Common myeloid progenitor, CD34-positive (primary cell): ENCODE measurements at places on chromosomes 1 and 21.

GRCh38 chr21:44378646-44379514 is 25.5 kb downstream of the TRPM2 start:
- no peak for DNase-seq

- no peak for DNase-seq
These were observed 22.1 kb upstream of the SPATC1L start for GRCh38 chr21:46206163-46207005.

- DNase-seq: no peak
These were observed 206.1 kb downstream of the ZNF648 start for GRCh38 chr1:181855380-181855779.

- DNase-seq: peak; percentile 88
These were observed 21.2 kb downstream of the OVGP1 start for GRCh38 chr1:111406321-111406768.

- DNase-seq: no peak
These were observed 1.6 kb upstream of the SH3BGRL3 start for GRCh38 chr1:26278303-26278702.

DNA sequence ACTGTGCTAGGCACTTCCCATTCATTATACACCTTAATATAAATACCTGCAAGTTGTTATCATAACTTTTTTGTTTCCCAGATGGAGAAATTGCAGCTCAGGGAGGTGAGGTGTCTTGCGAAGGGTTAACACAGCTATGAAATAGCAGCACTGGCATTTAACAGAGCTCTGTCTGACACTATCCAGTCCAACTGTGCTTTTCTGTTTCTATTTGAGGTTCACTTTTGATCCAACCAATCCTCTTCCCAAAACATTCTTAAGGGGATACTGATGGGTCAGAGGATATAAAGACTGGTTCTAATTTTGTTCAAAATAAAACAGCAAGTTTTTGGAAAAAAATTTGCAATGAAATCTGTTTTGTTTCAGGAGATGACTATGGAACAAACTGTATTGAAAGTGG is 46.5 kb upstream of the C8B start:
- DNase-seq: no peak

GRCh38 chr1:196098000-196098399 is 510.2 kb downstream of the KCNT2 start:
- DNase-seq: no peak

GRCh38 chr1:214044438-214045214 is 56.9 kb downstream of the PROX1 start:
- DNase-seq: no peak

DNA sequence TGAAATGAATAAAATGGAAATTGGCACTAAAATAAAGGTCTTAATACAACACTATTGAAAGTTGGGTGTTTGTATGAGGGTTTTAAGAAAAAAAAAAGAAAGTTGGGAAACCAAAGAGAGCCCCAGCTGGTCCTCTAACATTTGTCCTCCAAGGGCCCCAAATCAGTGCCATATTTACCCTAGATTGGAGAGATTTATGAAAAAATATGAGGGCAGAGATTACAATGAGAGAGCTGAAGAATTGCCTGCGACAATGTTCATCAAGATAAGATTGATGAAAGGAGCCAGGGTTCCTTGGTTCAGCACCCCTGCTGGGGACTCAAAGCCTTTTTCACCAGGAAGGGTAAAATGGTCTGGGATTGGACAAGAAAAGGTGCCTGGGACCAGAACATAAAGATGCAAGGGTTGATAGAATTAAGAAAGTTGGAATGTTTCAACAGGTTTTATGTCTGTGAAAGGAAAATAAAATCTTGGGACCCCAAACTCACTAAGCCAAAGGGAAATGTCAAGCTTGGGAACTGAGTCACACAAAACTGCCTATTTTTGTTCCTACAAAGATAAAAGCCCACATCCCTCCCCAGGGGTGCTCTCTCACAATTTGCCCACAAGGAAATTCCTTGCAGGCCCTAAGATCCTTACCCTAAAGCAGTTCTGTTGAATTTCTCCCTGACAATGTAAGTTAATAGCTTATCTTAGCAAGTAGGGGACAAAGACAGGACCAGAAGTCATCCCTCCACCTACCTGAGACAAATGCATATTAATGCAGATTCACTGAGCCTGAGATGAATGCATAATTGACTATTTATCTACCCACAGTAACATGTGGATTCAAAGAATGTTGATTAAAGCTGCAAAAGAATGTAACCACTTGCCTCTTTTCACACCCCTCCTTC is 26.8 kb downstream of the CBR1 start:
- no peak for DNase-seq

- DNase-seq: no peak
These were observed 3.0 kb downstream of the PDXK start for GRCh38 chr21:43721939-43722338.

- DNase-seq: no peak
These were observed 39.9 kb upstream of the IFNAR2 start for GRCh38 chr21:33189824-33190223.

DNA sequence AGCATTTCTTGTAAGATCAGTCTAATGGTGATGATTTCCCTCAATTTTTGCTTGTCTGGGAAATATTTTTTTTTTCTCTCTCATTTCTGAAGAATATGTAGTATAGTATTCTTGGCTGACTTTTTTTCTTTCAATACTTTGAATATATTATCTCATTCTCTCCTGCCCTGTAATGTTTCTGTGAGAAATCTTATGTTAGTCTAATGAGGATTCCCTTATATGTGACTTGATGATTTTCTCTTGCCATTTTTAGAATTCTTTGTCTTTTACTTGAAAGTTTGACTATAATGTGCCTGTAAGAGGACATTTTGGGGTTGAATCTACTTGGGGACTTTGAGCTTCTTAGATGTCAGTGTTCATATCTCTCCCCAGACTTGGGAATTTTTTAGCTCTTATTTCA is 40.0 kb upstream of the PCBP3 start:
- DNase-seq: no peak

DNA sequence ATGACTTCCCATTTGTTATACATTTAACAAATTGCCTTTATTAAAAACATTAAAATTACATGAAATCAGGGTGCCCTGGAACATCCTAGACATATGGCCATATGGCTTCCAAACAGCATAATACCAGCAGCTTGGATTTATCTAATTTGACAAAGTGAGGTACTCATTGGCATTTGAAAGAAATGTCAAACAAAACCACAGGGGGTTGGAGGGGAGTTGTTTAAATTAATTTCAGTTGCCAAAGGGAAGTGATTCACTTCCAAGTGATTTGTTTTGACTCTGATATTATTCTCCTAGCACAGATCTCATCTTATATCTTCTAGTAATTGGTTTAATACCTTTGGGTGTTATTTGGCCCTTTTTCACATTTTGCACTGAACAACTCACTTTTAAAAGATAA is 24.5 kb upstream of the POU2F1 start:
- peak; percentile 64 for DNase-seq

DNA sequence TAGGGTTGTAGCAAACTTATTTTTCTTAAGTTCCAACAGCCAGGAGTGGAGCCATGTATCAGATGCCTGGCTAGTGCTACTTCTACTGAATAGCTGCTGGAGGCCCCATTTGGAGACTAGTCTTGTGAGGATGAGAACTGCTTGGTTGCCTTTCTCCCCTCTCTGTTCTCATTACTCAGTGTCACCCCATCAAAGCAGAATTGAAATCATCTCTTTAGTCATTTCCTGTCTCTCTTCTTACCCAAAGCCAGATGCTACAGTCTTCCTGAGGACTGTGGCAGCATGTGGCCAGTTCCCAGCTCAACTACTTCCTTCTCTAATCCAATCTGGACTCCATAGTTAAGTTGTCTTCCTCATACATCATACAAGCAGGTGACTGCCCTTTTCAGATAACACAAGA is 197.5 kb downstream of the BRINP2 start:
- no peak for DNase-seq

GRCh38 chr1:30790850-30791778 is 33.5 kb upstream of the LAPTM5 start:
- peak; percentile 84 for DNase-seq

GRCh38 chr1:170670802-170671628 is 7.1 kb downstream of the PRRX1 start:
- no peak for DNase-seq

DNA sequence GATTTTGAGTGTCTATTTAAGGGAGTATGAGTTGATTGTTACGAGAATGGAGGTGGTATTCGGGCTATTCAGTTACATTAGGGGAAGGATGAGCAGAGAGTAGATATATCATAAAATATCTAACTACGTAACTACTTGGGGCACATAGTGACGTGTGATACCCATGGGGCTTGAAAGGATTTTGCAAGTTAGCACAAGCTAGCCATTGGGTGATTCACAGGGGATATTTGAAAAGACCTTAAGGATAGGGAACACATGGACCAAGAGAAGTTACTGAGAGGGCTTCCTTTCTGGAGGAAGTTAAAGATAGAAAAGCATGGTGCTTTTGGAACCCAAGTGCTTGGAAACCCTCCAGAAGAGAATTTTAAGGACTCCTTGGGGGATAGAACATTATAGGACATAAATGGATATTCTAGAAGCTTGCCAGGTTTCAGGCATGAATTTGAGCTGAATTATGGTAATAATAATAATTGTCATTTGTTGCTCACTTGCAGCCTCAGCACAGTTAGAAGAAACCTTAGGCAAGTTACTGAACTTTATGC is 5.4 kb downstream of the DISP1 start:
- DNase-seq: no peak

DNA sequence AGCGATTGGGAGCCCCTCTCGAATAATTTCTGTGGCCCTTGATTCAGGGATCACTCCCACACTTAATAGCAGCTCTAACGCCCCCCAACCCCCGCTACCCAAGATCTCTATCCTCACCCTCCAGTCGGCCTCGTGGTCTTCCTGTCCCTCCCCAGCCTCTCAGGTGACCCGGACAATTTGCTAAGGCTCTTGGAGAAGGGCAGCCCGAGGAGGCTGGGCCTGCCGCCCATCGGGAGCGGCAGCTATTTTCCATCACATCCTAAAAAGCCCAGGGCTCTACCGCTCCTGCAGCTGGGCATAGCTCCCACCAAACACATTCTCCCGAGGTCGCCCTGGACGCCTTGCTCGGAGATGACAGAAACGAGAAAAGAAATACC is 12.0 kb upstream of the PHLDA3 start:
- DNase-seq: no peak

DNA sequence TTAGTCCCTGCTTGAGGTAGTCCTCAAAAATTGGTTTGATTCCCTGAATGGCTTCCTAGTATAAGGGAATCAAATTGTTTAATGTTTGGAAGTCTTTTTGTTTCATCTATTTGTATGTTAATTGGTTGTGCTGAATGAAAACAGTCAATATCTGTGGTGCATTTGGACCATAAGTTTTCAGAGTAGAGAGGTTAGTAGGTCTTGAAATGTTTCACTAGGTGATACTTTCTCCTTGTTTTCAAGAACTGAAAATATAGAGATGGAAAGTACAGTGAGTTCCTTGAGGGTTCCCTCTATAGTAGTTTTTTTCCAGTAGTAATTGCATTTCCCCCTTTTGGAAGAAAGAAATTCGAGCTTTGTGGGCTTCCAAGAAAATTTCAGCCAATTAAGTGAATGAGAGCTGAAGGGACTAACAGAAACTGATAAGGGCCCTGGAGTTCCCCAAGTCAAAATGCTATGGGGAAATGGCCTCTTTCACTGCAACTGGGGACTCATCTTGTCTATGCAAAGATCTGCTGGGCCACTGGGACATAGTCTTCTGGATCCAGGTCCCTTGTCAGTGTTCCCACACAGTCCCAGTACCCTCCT is 18.6 kb upstream of the CEP350 start:
- DNase-seq: no peak

DNA sequence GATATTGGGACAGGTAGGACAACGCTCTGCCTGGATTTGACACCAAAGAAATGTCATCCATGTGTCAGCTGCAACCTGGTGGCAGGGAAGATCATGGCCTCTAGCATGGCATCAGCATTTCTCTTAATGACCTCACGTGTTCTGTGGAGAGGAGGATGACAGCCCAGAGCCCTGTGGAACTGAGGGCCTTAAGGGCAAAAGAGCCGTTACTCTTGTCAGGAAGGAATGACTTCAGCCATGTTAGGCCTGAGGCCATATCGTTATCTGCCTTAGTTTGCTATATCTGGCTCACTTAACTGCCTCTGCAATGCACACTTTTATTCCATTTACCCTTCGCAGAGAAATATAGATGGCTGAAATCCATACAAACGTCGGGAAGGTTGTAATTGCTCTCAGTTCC is 83.2 kb upstream of the PBX1 start:
- DNase-seq: no peak

- no peak for DNase-seq
These were observed 50.8 kb downstream of the KCNAB2 start for GRCh38 chr1:6096243-6097116.

GRCh38 chr1:71986160-71986559 is 296.2 kb downstream of the NEGR1 start:
- DNase-seq: no peak

- DNase-seq: peak; percentile 55
These were observed 1.1 kb downstream of the ZSWIM5 start for GRCh38 chr1:45205011-45205909.

- DNase-seq: peak; percentile 88
These were observed 133.8 kb upstream of the C1orf105 start for GRCh38 chr1:172286629-172287076.

DNA sequence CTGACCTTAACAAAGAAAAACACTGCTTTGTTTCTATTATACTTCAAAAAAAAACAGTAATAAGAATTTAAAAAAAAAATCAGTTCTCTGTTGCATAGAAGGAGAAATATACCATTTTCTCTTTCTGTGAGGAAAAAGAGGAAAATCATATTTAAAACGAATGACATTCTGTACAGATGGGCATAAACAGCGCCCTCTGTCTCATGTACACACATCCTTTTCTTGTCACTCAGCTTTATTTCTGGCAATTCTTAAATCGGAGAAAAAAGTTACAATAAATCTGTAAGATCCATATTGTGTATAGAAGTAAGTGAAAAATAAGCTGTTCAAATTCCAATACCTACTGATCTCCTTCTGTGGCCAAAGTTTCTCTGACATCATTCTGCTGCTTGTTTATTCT is 245.4 kb downstream of the SMYD3 start:
- DNase-seq: no peak

- no peak for DNase-seq
These were observed 98.3 kb upstream of the FMN2 start for GRCh38 chr1:239993366-239993765.

DNA sequence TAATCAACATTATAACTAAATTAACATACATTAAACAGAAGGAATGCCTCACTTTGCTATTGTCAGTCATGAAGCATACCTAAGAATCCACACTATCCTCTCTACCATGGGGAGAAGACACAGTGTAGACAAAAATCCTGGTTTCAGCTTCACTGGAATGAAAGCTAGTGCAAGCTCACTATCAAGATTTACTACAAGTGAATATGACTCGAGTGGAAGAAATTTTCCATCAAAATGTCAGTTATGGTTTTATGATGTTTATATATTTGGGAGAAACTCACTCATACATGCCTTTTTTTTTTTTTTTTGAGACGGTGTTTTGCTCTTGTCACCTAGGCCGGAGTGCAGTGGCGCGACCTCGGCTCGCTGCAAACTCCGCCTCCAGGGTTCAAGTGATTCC is 424.3 kb downstream of the KCNT2 start:
- no peak for DNase-seq

- peak; percentile 57 for DNase-seq
These were observed 525.7 kb downstream of the NPHP4 start for GRCh38 chr1:5466487-5466886.
